ENCODE measurements at places on chromosomes 11 and 22. TPM values are rescaled to one million over a fixed set of nuclear protein-coding genes. Genes with fewer than 3 reads are reported as not detected.

MIAT gene
- 24.8 TPM for total RNA-seq

IRF7 gene
- total RNA-seq: 87.5 TPM

LRRC10B gene
- 0.35 TPM for total RNA-seq

CPSF7 gene
- total RNA-seq: 93.1 TPM

CXCR5 gene
- 27.1 TPM for total RNA-seq

CENATAC gene
- 72.3 TPM for total RNA-seq

INPP5J gene
- 0.34 TPM for total RNA-seq

ZNRF3 gene
- total RNA-seq: 2.2 TPM

Measured in spleen (tissue), 13 donors.